T-helper 17 cell (primary cell): ENCODE measurements at places on chromosomes 7 and 10.

DNA sequence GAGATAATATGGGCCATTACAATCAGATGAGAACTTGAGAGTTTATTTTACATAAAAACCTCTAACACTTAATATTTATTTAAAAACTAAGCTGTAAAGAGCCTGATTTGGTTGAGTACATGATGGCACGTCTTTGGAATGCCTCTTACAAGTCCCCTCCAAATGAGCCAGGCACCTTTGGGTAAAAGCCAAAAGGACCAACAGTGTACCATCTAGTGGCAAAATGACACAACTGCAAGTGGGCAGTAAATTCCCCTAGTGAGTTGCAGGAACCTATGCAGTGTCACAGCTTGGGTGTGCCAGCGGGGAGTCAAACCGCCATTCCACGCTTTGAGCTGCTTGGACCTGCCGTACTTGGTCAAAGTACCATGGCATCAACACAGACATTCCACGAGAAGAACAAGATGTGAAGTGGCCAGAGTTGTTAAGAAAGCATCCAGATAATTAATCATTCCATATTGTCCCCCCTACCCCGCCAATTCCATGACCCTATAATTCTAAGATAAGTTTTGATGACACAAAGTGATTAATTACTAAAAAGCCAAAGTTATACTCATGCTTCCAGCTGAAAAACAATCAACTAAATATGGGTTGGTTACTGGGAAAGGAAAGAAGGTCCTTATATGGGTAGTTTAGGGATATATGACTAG is 115.2 kb downstream of the SORBS1 start:
- no peaks in the 10 kb centered on the region for H3K36me3 ChIP-seq
- no peak overlapping the region for H3K4me3 ChIP-seq
- DNase-seq: peak; percentile 8
- H3K27ac ChIP-seq: no peak overlapping the region
- peaks cover 10% of the 10 kb centered on the region for H3K27me3 ChIP-seq

- no peaks in the 10 kb centered on the region for H3K4me1 ChIP-seq
- no peak overlapping the region for H3K27ac ChIP-seq
- no peaks in the 10 kb centered on the region for H3K27me3 ChIP-seq
- H3K36me3 ChIP-seq: no peaks in the 10 kb centered on the region
- DNase-seq: no peak
These were observed 844.3 kb downstream of the CNTNAP2 start for GRCh38 chr7:146960773-146961391.

DNA sequence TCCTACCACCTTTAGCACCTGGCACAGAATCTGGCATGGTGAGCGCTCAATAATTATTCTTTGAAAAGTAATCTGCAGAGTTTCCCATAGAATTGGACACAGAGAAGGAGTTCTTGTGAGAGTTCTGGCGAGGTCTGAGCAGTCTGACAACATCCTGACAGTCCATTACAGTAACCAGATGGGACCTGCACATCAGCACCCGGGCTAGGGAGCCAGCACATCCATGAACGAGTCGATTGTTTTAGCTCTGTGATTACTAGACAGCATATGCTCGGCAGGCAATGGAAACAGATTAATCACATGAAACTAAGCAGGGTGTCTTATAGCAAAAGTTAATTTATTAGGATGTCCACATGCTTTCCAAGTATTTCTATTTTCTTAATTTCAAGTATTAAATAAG is 96.7 kb downstream of the SEMA3D start:
- no peak overlapping the region for H3K4me3 ChIP-seq
- no peaks in the 10 kb centered on the region for H3K4me1 ChIP-seq
- H3K27ac ChIP-seq: no peak overlapping the region
- no peaks in the 10 kb centered on the region for H3K36me3 ChIP-seq

- DNase-seq: no peak
- peaks cover 2% of the 10 kb centered on the region for H3K4me1 ChIP-seq
- peaks cover 87% of the 10 kb centered on the region for H3K27me3 ChIP-seq
- H3K4me3 ChIP-seq: no peak overlapping the region
- peaks cover 3% of the 10 kb centered on the region for H3K36me3 ChIP-seq
These were observed 338.1 kb downstream of the DNAJB6 start for GRCh38 chr7:157674715-157675426.

DNA sequence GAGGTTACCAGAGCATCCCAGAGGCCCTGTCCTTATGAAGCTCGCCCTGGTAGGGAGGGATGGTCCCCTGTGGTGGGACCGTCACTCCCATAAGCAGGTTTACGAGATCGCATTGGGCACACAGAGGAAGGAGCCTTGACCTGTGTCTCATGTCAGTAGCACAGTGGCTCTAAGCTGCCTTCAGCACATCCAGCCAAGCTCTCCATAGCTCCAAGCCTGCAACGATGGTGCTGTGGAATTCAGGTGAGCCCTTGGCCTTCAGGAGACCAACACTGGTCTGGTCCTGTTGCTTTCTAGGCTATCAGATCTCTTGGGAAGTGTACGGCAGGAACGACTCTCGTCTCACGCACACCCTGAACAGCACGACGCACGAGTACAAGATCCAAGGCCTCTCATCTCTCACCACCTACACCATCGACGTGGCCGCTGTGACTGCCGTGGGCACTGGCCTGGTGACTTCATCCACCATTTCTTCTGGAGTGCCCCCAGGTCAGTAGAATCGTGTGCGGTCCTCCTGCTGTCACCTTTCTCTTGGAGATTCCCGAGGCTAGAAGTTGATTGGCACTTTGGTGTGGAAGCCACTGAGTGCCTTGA is 605.3 kb upstream of the FOXK1 start:
- no peak overlapping the region for H3K4me3 ChIP-seq
- no peak for DNase-seq
- H3K27me3 ChIP-seq: peaks cover 25% of the 10 kb centered on the region

DNA sequence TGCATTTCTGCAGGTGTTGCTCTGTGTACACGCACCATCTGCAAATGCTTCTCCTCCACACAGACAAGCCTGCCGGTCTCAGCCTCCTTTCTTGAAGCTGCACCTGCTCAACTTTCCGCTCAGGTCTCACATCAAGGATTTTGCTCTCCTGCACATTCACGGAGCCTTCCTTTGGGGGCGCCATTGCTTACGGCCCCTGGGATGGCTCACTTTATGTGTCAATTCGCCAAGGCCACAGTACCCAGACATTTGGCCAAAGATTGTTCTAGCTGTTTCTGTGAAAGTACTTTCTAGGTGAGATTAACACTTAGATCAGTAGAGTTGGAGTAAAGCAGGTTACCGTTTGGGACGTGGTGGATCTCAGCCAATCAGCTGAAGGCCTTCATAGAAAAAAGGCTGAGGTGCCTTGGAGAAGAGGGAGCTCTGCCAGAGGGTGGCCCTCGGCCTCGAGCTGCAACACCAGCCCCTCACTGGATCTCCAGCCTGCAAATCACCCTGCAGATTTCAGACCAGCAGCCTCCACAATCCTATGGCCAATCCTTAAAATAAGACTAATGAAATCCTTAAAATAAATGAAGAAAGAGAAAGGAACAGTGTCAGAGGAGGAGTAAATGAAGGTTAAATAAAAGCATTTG is 39.9 kb upstream of the PPP2R2D start:
- H3K4me3 ChIP-seq: no peak overlapping the region
- H3K4me1 ChIP-seq: peaks cover 4% of the 10 kb centered on the region
- H3K27ac ChIP-seq: peak overlapping the region; percentile 14
- DNase-seq: no peak
- H3K36me3 ChIP-seq: no peaks in the 10 kb centered on the region

DNA sequence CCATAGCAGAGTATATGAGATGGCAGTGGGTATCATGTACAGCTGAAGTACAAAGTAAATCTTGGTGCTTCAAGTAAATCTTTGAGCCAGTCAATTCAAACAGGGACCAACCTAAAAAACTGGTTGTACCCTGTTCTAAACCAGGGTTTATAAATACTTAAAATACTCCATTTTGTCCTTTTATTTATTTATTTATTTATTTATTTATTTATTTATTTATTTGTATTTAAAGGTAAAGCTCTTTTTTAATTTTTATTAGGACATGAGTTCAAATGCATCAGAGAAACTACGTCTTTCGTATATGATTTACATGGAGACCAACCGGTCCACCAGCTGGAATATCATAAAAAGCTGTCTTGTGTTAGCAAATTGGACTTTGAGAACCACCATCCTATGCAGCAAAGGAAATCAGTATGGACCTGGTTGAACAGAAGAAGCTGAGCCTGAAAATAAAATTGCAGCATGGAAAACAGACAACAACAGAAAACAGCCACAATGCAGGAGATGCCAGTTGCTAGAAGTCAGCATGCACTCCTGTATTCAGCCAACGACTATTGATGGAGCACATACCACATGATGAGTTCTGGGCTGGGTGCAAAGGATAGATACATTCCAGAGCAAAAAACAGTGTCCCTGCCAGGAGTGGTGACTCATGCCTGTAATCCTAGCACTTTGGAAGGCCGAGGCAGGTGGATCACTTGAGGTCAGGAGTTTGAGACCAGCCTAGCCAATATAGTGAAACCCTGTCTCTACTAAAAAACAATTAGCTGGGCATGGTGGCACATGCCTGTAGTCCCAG is 60.0 kb downstream of the PLXNA4 start:
- no peaks in the 10 kb centered on the region for H3K36me3 ChIP-seq
- no peaks in the 10 kb centered on the region for H3K27me3 ChIP-seq
- H3K4me1 ChIP-seq: peaks cover 5% of the 10 kb centered on the region
- no peak for DNase-seq
- H3K27ac ChIP-seq: no peak overlapping the region

- no peak overlapping the region for H3K4me3 ChIP-seq
- no peak overlapping the region for H3K27ac ChIP-seq
- no peak for DNase-seq
- no peaks in the 10 kb centered on the region for H3K36me3 ChIP-seq
- no peaks in the 10 kb centered on the region for H3K4me1 ChIP-seq
These were observed 49.9 kb upstream of the PPP1R3A start for GRCh38 chr7:113968713-113969112.

DNA sequence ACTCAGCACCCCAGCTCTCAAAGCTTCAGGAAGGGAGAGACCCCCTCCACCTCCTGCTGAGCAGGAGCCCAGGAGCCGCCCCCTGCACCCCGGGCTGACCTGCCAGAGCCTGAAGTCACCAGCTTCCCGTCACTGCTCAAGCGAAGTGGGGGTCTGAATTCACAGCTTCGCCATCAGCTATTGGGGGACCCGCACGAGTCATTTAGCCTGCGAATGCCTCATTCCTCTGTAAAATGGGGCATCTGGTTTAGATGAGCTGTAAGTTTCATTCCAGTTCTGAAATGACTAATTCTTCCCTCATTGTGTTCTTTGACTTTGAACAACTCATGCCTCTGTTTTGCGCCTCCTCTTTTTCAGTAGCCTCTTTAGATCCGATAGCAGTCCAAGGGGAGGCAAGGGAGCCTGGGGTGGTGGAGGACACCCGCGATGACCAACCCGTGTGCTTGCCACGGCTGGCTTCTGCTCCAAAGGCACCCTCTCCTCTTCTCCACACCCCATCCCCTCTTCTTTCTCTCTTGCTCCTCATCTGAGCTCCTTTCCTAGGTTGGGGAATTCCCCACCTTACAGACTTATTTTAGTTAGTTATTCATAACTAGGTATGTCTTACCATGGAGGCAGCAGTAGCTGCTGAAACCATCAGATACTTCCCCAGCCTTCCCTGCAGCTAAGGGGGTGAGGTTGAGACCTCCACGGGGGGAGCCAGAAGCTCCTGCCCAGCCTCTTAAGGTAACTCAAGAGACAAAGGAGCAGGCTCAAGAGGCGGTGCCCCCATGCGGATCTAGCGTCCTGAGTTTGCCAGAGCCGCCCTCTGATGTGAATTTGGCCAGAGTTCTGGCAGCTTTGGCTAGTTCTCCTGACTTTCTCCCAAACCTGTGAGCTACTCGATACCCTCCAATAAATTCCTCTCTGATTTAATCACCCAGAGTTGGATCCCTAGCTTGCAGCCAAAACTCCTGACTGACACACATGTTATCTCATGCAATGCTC is 47.7 kb downstream of the RBM17 start:
- H3K4me3 ChIP-seq: peak overlapping the region; percentile 79
- no peaks in the 10 kb centered on the region for H3K27me3 ChIP-seq
- DNase-seq: no peak
- no peaks in the 10 kb centered on the region for H3K36me3 ChIP-seq
- H3K4me1 ChIP-seq: peaks cover 55% of the 10 kb centered on the region

DNA sequence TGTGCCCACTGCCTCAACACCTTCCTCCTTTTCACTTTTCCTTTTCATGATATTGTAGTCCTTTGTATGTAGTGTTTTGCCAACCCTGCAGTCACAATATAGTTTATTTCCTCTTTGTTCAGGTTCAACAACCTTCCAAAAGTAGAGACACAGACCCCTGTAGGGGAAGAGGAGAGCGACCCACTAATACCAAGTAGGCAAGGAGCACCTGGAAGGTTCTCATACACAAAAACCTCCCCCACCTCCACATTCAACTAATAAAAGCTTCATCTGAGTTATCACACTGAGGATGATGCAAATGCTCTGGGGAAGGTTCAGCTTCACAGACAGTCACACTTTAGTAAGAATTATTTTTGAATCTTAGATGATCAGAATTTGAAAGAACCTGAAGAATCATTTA is 41.6 kb downstream of the PIK3AP1 start:
- H3K27me3 ChIP-seq: no peaks in the 10 kb centered on the region
- peaks cover 7% of the 10 kb centered on the region for H3K36me3 ChIP-seq
- no peak for DNase-seq
- H3K4me3 ChIP-seq: no peak overlapping the region
- H3K27ac ChIP-seq: no peak overlapping the region

- no peaks in the 10 kb centered on the region for H3K27me3 ChIP-seq
- H3K36me3 ChIP-seq: peaks cover 12% of the 10 kb centered on the region
- no peak for DNase-seq
- H3K27ac ChIP-seq: peak overlapping the region; percentile 71
- no peak overlapping the region for H3K4me3 ChIP-seq
These were observed 92.7 kb upstream of the SAMD8 start for GRCh38 chr10:75018686-75019307.

- H3K4me1 ChIP-seq: no peaks in the 10 kb centered on the region
- H3K36me3 ChIP-seq: no peaks in the 10 kb centered on the region
- no peak overlapping the region for H3K27ac ChIP-seq
These were observed 75.7 kb downstream of the LYZL2 start for GRCh38 chr10:30553626-30554439.

DNA sequence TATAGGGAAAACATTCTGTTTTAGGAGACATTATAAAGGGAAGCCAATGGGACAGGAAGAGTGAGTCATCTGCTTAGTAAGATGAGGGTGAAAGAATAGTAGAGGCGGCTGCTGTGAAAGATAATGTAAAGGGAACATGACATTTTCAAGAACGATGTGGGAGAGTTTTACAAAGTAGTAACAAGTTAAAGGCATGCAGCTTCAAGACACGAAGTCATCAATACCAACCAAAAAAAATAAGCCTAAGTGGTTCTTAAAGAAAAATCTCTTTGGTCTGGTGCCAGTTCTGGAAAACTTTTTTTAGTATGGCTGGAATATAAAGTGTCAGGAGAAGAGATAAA is 6.1 kb downstream of the GSTO1 start:
- peaks cover 11% of the 10 kb centered on the region for H3K36me3 ChIP-seq
- H3K4me1 ChIP-seq: peaks cover 64% of the 10 kb centered on the region
- H3K27me3 ChIP-seq: no peaks in the 10 kb centered on the region
- H3K4me3 ChIP-seq: peak overlapping the region; percentile 43
- H3K27ac ChIP-seq: peak overlapping the region; percentile 95

- peak overlapping the region; percentile 90 for H3K27ac ChIP-seq
- H3K27me3 ChIP-seq: no peaks in the 10 kb centered on the region
- peaks cover 39% of the 10 kb centered on the region for H3K4me1 ChIP-seq
- no peaks in the 10 kb centered on the region for H3K36me3 ChIP-seq
- H3K4me3 ChIP-seq: no peak overlapping the region
These were observed 6.5 kb upstream of the TSPAN14 start for GRCh38 chr10:80447436-80448190.
